ENCODE measurements at places on chromosomes 2 and 18.

- no peak for ATAC-seq
Measured at GRCh38 chr2:142308744-142309143, 177.9 kb upstream of the LRP1B start.

DNA sequence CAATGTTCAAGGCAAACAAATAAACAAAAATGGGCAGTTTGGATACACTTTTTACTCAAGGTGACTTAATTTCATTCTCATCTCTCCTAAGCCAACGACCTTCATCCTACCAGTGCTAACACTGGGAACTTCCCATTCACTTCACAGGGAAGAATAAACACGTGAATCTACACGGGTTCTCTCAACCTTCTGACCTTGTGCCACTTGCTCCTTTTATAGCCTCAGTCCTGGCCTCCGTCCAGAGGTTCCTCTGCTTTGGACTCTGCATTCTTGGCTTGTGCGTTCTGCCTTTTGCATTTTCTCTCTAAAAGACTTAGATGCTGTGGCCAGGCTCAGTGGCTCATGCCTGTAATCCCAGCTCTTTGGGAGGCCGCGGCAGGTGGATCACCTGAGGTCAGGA is 13.8 kb downstream of the ZNF2 start:
- no peak for ATAC-seq

- no peak for ATAC-seq
Measured at GRCh38 chr2:212535996-212536816, 2.4 kb downstream of the ERBB4 start.

DNA sequence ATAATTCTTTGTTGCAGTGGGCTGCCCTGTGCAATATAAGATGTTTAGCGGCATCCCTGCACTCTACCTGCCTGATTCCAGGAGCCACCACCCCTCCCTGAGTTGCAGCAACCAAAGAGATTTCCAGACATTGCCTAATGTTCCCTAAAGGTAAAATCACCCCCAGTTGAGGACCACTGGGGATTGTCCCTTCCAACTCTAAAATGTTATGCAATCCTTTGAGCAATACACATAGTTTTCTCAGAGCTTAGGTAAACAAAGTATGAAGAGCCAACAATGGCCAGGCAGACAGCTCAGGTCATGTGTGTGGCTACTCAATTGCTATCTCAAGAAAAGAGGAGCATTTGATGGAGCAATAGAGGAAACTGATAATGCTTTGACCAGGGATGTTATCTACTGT is 87.0 kb downstream of the XDH start:
- ATAC-seq = no peak

DNA sequence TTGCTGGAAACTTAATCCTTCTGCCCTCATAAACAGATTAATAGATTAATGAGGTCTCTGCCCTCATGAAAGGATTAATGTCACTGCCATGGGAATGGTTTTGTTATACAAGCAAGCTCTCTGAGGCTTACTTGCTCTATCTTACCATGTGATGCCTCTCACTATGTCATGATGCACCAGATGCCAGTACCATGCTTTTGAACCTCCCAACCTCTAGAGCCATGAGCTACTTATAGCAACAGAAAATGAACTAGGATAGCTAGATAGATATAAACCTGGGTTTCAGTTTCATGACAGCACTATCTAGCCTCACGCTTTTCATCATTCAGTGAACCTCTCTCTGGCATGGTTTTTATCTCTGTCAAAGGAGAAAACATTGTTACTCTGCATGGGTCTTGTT is 371.6 kb upstream of the LRP1B start:
- ATAC-seq = no peak

- no peak for ATAC-seq
Measured at GRCh38 chr2:168694866-168695265, 107.6 kb upstream of the NOSTRIN start.

- ATAC-seq = no peak
Measured at GRCh38 chr2:136715146-136715545, 50.2 kb upstream of the THSD7B start.

DNA sequence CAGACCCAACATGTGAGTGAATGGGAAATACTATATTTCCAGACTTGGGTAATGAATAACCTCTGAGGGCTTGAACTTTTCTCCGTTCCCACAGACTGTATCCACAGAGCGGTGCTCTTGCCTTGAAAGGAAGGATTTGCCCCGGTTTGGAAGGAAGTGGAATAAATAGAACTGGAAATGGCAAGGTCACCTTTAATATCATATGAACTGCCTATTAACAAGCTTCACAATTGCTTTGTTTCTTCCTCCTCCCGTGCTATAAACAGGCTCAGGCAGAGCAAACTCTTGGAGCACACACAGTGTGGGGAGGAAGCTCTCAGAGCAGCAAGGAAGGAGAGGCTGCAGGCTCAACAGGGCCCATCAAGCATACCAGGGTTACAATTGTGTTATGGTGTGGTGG is 28.5 kb upstream of the DARS1 start:
- ATAC-seq = no peak

DNA sequence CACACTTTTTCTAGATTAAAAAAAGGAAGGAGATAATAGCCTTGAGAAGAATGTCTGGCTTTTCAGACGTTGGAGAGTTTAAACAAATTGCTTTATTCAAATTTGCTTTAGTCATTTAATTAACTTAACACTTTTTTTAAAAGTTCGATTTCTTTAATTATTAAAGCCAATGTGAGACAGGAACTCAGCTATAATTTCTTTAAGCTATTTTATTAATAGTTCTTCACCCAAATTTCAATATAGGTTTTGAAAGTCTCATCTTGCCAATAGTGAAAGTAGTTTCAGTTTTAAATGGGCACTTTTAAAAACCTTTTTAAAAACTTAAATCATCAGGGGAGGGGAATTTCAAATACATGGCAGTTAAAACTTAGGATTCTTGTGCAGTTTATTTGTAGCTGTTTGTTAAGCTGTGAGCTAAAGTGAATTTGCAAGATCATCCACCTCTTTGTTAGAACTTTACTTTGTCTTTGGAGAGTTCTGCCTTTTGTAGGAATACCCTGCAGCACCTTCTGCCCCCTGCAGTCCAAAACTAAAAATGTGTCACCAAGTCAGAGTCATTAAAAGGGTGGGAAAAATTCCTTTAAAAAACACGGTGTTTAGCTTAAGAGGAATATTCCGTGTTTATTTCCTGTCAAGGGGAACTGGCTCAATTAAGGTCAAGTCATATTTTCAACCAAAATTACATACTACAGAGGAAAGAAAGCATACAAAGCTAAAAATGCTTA is 4.6 kb downstream of the TGIF1 start:
- ATAC-seq = no peak

DNA sequence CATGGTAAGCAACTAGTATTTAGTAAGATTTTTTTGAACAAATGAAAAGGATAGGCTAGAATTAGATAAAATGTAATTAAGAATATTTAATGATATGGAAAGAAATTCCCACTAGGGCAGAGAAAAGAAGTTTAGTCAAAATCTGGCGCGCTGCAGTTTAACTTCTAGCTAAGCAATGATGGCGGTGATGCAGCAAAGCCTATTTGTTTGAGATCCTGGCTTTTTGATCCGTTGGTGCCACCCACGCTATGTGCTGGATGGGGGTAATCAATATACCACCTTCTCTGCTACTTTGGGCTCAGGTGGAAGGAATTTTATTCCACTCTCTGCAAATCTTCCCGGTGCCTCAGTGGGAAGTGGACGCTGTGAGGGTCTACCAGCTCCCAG is 421 bp upstream of the FAM171B start:
- no peak for ATAC-seq

GRCh38 chr2:68169308-68169707 is 11.6 kb downstream of the PNO1 start:
- no peak for ATAC-seq

GRCh38 chr2:44230378-44230777 is 44.9 kb upstream of the SLC3A1 start:
- no peak for ATAC-seq

DNA sequence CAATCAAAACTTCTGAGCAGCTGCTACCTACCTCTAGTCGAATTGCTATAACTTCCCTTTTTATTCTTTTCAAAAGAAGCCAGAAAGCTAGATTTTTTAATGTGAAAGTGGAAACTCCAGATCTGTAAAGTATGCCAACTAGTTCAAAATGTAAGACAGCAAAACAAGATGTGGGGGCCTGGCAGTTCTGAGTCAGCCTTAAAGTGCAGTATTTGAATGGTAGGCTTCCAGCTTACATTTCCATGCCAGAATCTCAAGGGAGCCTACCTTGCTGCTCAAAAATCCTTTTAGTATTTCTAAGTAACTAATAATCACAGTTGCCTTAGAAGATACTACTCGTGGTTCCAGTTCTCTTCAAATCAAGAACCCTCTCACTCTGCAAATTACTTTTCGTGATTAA is 1288.7 kb downstream of the LRP1B start:
- ATAC-seq = no peak

- ATAC-seq = no peak
Measured at GRCh38 chr2:223223156-223223555, 171.2 kb downstream of the KCNE4 start.

- no peak for ATAC-seq
Measured at GRCh38 chr2:176997792-176998169, 214.8 kb upstream of the HNRNPA3 start.

GRCh38 chr2:197777823-197778407 is 7.2 kb downstream of the BOLL start:
- no peak for ATAC-seq

GRCh38 chr2:84904151-84904550 is 1.3 kb upstream of the TMSB10 start:
- no peak for ATAC-seq

GRCh38 chr2:53268086-53268485 is 499.5 kb upstream of the CHAC2 start:
- ATAC-seq = no peak

DNA sequence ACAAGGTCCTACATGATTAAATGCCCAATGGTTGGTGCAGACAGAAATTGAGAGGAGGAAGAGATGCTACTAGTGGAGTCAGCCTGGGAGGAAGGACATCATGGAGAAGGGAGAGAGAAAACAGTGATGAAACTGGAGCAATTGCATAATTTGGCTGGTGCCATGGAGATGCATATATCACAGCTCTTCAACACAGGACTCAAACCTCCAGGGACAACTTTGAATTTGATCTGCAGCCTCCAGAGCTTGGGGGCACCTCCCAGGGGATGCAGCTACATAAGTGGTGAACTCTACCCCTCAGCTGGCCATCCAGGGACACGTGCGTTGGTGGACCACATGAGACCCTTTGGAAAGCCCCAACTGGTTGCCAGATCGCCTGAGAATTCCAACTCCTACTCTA is 80.4 kb downstream of the CTAGE1 start:
- no peak for ATAC-seq

GRCh38 chr2:14316594-14316993 is 315.9 kb upstream of the LRATD1 start:
- no peak for ATAC-seq

GRCh38 chr2:146527166-146527565 is 1317.7 kb upstream of the ACVR2A start:
- ATAC-seq = no peak

DNA sequence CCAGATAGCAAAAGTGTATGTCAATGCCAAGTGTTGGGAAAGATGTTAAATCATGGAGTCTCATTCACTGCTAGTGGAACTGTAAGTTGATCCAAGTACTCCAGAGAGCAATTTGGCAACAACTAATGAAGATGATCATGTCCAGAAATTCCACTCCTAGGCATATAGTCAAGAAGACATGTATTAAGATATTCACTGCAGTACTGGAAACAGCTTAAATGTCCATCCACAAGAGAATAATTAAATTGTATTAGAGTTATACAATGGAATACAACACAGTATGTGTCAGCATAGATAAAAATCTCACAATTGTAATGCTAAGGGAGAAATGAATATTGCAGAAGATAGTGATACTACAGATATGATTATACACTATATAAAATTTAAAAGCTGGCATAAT is 15.2 kb upstream of the LBH start:
- ATAC-seq = no peak

DNA sequence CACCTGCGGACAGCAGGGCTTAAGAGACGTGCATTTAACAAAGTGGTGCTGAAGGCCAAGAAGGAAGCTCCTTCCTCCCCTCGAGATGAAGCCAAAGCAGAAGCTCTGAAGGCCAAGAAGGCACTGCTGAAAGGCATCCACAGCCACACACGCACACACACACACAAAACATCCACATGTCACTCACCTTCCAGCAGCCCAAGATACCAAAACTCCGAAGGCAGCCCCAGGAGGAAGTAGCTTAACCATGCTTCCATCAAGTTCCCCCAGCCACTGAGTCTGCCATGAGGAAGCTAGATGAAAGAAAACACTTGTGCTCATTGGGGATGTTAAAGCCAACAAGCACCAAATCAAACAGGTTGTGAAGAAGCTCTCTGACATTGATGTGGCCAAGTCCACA is 175.7 kb upstream of the POU3F3 start:
- ATAC-seq = no peak

GRCh38 chr2:86238354-86238753 is 39.1 kb downstream of the MRPL35 start:
- no peak for ATAC-seq

DNA sequence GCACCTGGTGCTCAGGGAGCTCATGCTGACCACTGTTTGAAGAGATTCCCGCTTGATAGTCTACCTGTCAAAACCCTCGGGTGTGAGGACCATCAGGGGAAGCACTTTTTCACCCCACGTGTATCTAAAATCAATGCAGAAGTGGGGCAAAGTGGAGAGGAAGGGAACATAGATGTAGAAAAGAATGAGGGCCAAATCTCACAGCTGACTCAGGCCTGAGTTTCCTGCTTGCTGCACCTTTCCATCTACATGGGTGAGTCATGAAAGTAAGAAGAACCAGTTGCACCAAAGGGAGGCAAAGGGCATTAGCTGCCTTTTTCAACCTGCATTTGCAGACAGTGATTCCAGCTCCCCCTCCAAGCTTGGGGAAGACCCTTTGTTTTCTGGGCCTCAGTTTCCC is 100.2 kb upstream of the MYCN start:
- ATAC-seq = no peak

GRCh38 chr2:220181165-220181564 is 553.7 kb downstream of the SLC4A3 start:
- no peak for ATAC-seq

- ATAC-seq = no peak
Measured at GRCh38 chr2:13255485-13255884, 538.7 kb downstream of the TRIB2 start.

DNA sequence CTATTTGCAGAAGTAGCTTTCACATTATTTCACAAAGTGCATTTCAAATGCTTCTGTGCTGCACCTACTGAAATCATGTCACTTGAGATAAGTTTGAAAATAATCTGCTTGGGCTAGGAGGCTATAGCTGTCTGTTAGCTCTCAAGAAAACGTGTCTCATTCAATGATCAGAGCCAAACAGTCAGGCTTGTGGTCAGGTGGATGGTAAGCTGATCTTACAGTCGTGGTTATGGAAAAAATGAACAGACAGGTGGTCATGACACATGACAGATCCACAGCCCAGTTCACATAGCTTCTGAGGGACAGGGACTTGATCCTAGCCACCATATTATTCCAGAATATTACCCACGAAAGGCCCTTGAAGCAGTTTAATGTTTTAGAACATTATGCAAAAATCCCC is 26.5 kb upstream of the RFX8 start:
- no peak for ATAC-seq

DNA sequence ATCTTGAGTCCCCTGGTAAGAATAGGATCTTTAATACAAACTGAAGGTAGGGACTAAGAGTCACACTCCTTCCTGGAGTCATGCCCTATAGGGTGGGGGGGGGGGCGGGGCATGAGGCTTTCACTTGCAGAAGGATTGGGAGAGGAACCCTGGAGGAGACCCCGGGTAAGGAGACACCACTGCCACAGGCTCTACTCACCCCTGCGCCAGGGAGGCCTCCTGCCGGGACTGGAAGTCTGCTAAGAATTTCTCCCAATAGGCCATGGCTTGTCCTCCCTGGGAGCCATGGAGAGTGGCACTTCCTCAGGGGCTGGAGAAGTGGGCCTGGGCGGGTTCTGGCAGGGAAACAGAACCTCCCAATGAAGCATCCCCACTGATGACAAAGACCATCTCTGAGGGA is 645.3 kb upstream of the RAB6C start:
- no peak for ATAC-seq
